ENCODE measurements at places on chromosomes 13 and 19. TPM values are rescaled to one million over a fixed set of nuclear protein-coding genes. Genes with fewer than 3 reads are reported as not detected.

Gene CERS4
- 18.6 TPM for polyA plus RNA-seq

Gene TEAD2
- polyA plus RNA-seq, result 17.9 TPM

Gene JSRP1
- polyA plus RNA-seq, result not detected

Gene VSTM1
- not detected for polyA plus RNA-seq

Gene CD33
- polyA plus RNA-seq, result 4.2 TPM

Gene ZNF57
- polyA plus RNA-seq, result 12.9 TPM

Gene ERICH4
- not detected for polyA plus RNA-seq

Gene TUBA3C
- not detected for polyA plus RNA-seq

Gene WDR88
- not detected for polyA plus RNA-seq

Gene SLC17A7
- 0.23 TPM for polyA plus RNA-seq

Gene SYCN
- not detected for polyA plus RNA-seq

Gene ZNF284
- 0.60 TPM for polyA plus RNA-seq

Gene GGACT
- 3.0 TPM for polyA plus RNA-seq

Gene GPR183
- polyA plus RNA-seq, result 10.4 TPM

Gene FSD1
- not detected for polyA plus RNA-seq

Gene ZNF793
- polyA plus RNA-seq, result 1.6 TPM

Gene SPRYD7
- 8.4 TPM for polyA plus RNA-seq

Gene ZNF614
- polyA plus RNA-seq, result 2.4 TPM

Gene C19orf33
- 2,364 TPM for polyA plus RNA-seq

Gene ZGLP1
- 6.0 TPM for polyA plus RNA-seq

Gene SIGLEC10
- polyA plus RNA-seq, result 11.8 TPM

Gene FLT3
- polyA plus RNA-seq, result 2.0 TPM

Gene SYNE4
- polyA plus RNA-seq, result 3.9 TPM

Gene CEBPA
- 48.0 TPM for polyA plus RNA-seq

Gene ZNF320
- polyA plus RNA-seq, result 8.5 TPM

Gene LGALS14
- not detected for polyA plus RNA-seq

Gene PRSS57
- polyA plus RNA-seq, result 0.15 TPM

Gene ZNF382
- polyA plus RNA-seq, result not detected

Gene GNA15
- 5.1 TPM for polyA plus RNA-seq

Gene TNFSF11
- polyA plus RNA-seq, result 1.8 TPM

Gene PEX11G
- 5.4 TPM for polyA plus RNA-seq

Gene RAB3A
- 4.8 TPM for polyA plus RNA-seq

Gene PRTN3
- not detected for polyA plus RNA-seq

Gene PSG2
- not detected for polyA plus RNA-seq

Gene NKG7
- polyA plus RNA-seq, result not detected

Gene PDX1
- not detected for polyA plus RNA-seq

Gene TGFB1
- polyA plus RNA-seq, result 6.5 TPM

Gene RXFP2
- not detected for polyA plus RNA-seq

Gene CCNA1
- polyA plus RNA-seq, result not detected

Gene TLE6
- polyA plus RNA-seq, result 7.2 TPM

Gene ZNF534
- polyA plus RNA-seq, result not detected

Gene VRK3
- polyA plus RNA-seq, result 45.8 TPM

Gene CYSLTR2
- polyA plus RNA-seq, result not detected

Gene MEF2B
- not detected for polyA plus RNA-seq

Gene SIGLEC8
- polyA plus RNA-seq, result 1.9 TPM

Gene ZNF136
- polyA plus RNA-seq, result 1.6 TPM

Gene OR7C1
- polyA plus RNA-seq, result under 0.01 TPM

Gene BCAM
- 2.1 TPM for polyA plus RNA-seq

Gene CLEC11A
- polyA plus RNA-seq, result 3.6 TPM

Gene KASH5
- 0.04 TPM for polyA plus RNA-seq

Gene ELSPBP1
- polyA plus RNA-seq, result not detected

Gene DNAAF3
- 1.1 TPM for polyA plus RNA-seq

Gene GTF2F1
- polyA plus RNA-seq, result 54.3 TPM

Gene SHD
- polyA plus RNA-seq, result 18.8 TPM

Gene LDLR
- polyA plus RNA-seq, result 76.0 TPM

Gene SULT2B1
- polyA plus RNA-seq, result 1.2 TPM

Gene SPHK2
- 33.5 TPM for polyA plus RNA-seq
